ENCODE measurements at places on chromosomes 6 and 20. TPM values are rescaled to one million over a fixed set of nuclear protein-coding genes. Genes with fewer than 3 reads are reported as not detected.
A peak's percentile ranks its signal among the peaks of the same experiment; 100 is the strongest.

GRCh38 chr6:31794866-31795615 is 511 bp downstream of the VARS1 start:
- H3K27ac ChIP-seq: peak overlapping the region; percentile 93
- H3K27me3 ChIP-seq: no peaks in the 10 kb centered on the region
- H3K36me3 ChIP-seq: no peaks in the 10 kb centered on the region
- DNase-seq: peak; percentile 54
- H3K4me3 ChIP-seq: peak overlapping the region; percentile 67

DNA sequence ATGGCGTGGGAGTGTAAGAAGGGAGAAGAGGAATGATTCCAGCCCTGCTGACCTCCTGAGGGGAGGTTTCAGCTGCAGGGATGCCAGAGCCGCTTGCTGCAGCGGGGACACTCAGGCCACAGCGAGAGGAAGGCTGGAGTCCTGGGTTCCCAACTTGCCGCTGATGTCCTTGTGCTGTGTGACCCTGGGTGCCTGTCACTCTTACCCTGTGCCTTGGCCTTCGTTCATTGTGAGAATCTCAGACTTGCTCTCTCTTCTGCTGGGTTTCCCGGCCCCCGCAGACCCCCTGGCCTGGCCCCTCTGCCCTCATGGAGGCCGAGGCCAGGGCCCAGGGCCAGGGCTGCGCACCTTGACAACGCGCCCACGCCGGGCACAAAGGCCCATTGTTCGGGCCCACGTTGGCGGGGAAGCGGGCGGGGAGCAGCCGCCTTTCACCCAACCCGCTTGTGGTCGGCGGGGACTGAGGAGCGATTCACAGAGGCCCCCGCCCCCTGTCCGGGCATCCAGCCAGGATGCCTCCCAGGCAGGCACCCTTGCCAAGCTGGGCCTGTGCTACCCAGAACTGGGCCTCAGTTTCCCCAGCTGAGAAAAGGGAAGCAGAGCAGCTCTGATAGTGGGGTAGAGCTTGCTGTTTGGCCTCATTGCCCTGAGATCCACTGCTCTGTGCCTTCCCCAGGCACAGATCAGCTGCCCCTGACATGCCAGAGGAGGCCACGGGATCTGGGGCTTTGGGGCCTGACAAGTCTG is 52.4 kb downstream of the CEBPB start:
- DNase-seq: no peak
- no peak overlapping the region for H3K27ac ChIP-seq
- no peak overlapping the region for H3K4me3 ChIP-seq
- no peaks in the 10 kb centered on the region for H3K36me3 ChIP-seq
- no peaks in the 10 kb centered on the region for H3K27me3 ChIP-seq

GRCh38 chr6:27053738-27054137 is 193.8 kb upstream of the PRSS16 start:
- no peak overlapping the region for H3K4me3 ChIP-seq
- H3K4me1 ChIP-seq: no peaks in the 10 kb centered on the region
- H3K27ac ChIP-seq: no peak overlapping the region
- DNase-seq: no peak
- H3K27me3 ChIP-seq: no peaks in the 10 kb centered on the region

GRCh38 chr6:39206250-39206721 is 23.0 kb downstream of the KCNK5 start:
- no peaks in the 10 kb centered on the region for H3K36me3 ChIP-seq
- H3K4me1 ChIP-seq: peaks cover 10% of the 10 kb centered on the region
- no peak for DNase-seq
- no peak overlapping the region for H3K27ac ChIP-seq
- no peak overlapping the region for H3K4me3 ChIP-seq

DNA sequence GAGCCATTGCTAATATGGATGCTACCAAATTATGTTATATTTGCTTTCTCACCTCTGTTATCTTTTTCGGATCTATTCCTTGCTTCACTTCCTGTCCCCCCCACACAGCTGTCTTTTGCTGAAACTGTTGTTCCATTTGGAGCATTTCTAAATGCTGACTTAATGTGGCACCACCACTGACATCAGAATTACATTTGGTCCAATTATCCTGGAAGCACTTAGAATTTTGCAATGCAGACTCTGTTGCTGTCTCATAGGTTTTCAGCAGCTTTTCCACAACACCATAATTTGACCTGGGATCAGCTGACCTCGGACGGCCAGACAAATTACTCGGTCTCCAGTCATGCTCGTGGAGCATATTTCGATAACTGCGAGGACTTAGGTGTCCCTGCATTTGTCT is 12.8 kb downstream of the KIAA0408 start:
- H3K27ac ChIP-seq: no peak overlapping the region
- DNase-seq: no peak
- no peak overlapping the region for H3K4me3 ChIP-seq
- H3K4me1 ChIP-seq: no peaks in the 10 kb centered on the region
- no peaks in the 10 kb centered on the region for H3K27me3 ChIP-seq

DNA sequence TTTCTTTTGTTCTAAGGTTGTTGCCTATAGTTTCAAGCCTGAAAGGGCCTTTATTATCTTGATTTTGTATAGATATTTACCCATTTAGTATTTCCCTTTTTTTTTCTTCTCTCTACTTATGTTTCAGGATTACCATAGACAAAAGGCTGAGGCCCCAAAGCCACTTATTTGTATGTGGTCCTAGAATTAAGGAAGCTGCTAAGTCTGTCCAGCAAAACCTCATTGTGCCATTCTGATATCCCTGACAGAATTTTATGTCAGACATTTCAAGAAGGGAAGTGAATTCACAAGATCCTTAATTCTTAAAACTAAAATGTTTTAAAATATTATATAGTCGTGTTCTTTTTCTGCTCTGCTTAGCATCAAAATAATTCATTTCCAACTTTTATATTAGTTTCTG is 6.9 kb downstream of the HAO1 start:
- no peaks in the 10 kb centered on the region for H3K27me3 ChIP-seq
- no peak for DNase-seq
- H3K27ac ChIP-seq: no peak overlapping the region
- H3K4me3 ChIP-seq: no peak overlapping the region

DNA sequence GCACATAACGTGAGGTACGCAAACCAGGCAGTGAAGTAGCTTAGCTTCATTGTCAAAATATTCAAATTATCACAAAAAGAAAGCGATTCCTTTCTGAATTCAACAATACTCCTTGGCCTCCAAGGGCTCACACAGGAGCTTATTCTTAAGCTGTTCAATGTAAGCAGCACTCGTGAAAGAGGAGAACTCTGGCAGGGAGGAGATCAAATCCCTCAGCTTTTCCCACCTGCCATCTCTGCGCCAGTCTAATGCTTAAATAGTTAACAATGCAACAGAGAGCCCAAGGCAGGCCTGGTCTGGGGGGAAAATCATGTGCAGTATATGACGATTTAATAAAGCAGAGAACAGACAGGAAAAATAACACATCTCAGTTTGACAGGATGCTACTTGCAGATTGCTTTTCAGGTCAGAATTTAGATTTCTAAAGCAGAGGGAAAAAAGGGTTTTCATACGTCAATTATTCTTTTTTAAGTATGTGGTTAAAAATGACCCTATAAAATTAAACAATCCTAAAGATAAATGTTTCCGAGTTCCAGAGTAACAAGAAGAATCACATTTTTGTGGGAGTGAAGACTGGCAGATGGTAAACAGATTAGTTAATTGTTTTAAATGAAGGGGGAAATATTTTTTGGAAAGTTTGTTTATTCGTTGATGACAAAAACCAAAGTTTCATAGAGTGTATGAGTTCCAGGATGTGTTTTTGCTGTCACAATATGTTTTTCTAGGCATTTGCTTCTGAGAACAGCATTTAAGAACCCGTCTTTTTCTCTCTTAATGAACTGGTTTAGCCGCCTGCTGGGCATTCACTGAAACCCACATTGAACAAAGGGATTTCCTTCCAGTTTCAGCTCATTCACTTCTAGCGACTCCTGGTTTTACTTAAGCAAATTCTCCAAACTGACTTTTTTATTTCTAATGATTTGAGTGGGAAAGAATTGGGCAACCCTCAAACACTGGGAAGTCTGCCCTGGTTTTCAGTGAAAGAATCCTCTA is 45.9 kb downstream of the PLAGL1 start:
- no peak for DNase-seq
- no peaks in the 10 kb centered on the region for H3K36me3 ChIP-seq
- no peaks in the 10 kb centered on the region for H3K27me3 ChIP-seq
- no peak overlapping the region for H3K27ac ChIP-seq

- no peaks in the 10 kb centered on the region for H3K27me3 ChIP-seq
- no peak for DNase-seq
- H3K27ac ChIP-seq: no peak overlapping the region
These were observed 47.8 kb downstream of the BICRAL start for GRCh38 chr6:42829561-42830092.

GRCh38 chr6:41042226-41043055 is at the start of gene TSPO2:
TSS of gene TSPO2 (plus strand) at chr6:41042467. CDS start at chr6:41042986, 519 bp downstream.
- H3K27me3 ChIP-seq: no peaks in the 10 kb centered on the region
- DNase-seq: no peak

GRCh38 chr6:4017834-4018170 is 61.1 kb downstream of the FAM217A start:
- no peaks in the 10 kb centered on the region for H3K36me3 ChIP-seq
- peak overlapping the region; percentile 91 for H3K27ac ChIP-seq
- peaks cover 2% of the 10 kb centered on the region for H3K4me1 ChIP-seq
- H3K4me3 ChIP-seq: peak overlapping the region; percentile 78
- H3K27me3 ChIP-seq: no peaks in the 10 kb centered on the region

The LHFPL5 gene
- total RNA-seq: not detected

The EPPIN gene
- total RNA-seq: not detected

The VTA1 gene
- total RNA-seq: 23.4 TPM

The BMP2 gene
- total RNA-seq: 2.3 TPM

The EPHA7 gene
- 1.5 TPM for total RNA-seq

Measured in ovary (tissue), 10 donors.